ENCODE measurements at places on chromosomes 7 and 10.
A peak's percentile ranks its signal among the peaks of the same experiment; 100 is the strongest.

- DNase-seq = no peak
Observed at GRCh38 chr10:21624951-21625350, 90.9 kb downstream of the MLLT10 start.

- DNase-seq = no peak
Observed at GRCh38 chr7:134186801-134187200, 59.7 kb downstream of the LRGUK start.

GRCh38 chr7:11120675-11121220 lies 147.1 kb downstream of the PHF14 start:
- DNase-seq = no peak

GRCh38 chr10:93064874-93065660 lies 4.5 kb downstream of the CYP26C1 start:
- DNase-seq = no peak

- DNase-seq = no peak
Observed at GRCh38 chr7:79702116-79702515, 248.6 kb upstream of the MAGI2 start.

GRCh38 chr7:4145576-4145975 lies 536.5 kb upstream of the FOXK1 start:
- DNase-seq = no peak

GRCh38 chr10:5871596-5871995 lies 18.1 kb downstream of the ANKRD16 start:
- DNase-seq = no peak

GRCh38 chr10:43689955-43690771 lies 41.5 kb upstream of the ZNF32 start:
- DNase-seq = peak; percentile 71

DNA sequence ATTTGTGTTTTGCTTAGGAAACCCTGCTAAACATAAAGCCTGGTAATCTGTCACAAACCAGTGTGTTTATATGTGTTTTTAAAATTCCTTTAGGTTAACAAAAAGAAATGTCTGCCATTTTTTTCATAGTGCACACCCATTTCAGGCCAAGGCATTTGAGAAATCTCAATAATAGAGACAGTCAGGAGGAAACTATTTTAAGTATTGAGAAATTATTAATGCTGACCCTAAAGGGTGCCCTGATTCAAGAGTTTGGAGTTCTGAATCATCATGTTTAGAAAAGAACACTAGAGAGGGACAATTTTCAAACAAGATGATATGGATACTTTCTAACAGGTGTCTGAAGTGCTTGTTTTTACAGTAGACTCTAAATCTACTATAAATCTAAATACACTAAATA lies 28.7 kb downstream of the MALRD1 start:
- no peak for DNase-seq

DNA sequence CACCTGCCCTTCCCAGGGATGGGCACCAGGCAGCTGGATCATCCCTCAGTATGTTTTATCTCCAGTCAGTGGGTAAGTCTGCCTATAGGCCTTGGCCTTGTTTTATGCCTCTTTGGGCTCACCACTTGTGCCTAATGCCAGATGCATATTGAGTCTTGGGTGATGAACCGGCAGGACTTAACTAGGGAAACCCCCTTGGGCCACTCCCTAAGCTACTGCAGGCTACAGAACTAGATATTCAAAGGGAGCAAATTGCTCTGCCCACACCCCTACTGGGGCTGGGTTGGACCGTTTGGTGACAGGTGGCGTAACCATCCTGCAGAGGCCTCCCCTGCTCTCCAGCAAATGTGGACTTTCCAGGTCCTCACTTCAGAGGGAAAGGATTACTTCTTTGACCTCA lies 115.7 kb upstream of the GDF10 start:
- DNase-seq = no peak

DNA sequence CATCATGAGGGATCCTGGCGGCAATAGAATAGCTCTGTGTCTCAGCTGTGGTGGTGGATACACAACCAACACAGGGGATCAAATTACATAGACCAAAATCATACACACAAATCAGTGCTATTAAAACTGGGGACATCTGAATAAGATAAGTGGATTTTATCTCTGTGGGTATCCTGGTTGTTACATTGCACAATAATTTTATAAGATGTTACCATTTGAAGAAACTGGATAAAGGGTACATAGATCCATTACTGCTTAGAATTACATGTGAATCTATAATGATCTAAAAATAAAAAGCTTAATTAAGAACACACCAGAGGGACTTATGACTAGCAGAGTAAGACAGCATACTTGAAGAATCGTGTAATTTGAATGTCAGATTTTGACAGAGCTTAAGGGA lies 8.2 kb upstream of the FAM3C start:
- no peak for DNase-seq

DNA sequence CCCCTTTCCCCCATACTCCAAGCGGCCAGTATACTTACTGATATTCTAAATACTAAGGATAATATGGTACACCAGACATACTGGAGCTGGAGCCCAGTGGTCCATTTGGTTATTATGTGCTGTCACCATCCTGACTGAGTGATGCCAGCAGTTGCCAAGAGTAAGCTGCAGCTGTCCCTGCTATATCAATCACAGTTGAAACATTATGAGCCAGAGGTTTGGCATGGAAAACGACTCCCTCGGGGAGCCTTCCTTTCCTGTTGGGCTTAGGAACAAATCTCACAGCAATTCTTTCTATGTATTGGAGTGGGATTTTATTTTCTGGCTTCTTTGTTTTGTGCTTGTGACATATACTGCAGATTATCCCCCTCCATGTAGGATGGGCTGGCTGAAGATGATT lies 32.6 kb downstream of the STRIP2 start:
- DNase-seq = no peak

- DNase-seq = no peak
Observed at GRCh38 chr10:89655722-89656121, 10.7 kb upstream of the PANK1 start.

DNA sequence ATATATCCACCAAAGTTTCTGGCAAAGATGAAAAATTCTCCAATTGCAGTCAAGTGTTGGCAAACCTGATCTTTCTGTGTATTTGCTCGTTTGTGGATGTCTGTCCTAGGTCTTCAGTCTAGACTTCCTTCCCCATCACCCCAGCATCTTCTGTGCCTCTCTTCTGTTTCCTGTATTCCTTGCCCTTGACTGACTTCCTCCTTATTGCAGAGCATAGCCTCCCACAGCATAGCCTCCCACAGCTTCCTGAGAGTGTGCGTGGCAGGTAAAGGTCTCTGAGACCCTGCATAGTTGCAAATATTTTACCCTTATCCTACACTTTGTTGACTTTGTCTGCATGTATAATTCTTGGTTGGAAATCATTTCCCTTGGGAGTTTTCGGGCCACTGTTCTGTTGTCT lies 18.4 kb downstream of the SLC18A2 start:
- no peak for DNase-seq

- no peak for DNase-seq
Observed at GRCh38 chr7:45919993-45920459, 1.0 kb downstream of the IGFBP3 start.

GRCh38 chr7:133723044-133723443 lies 404.1 kb upstream of the LRGUK start:
- no peak for DNase-seq

DNA sequence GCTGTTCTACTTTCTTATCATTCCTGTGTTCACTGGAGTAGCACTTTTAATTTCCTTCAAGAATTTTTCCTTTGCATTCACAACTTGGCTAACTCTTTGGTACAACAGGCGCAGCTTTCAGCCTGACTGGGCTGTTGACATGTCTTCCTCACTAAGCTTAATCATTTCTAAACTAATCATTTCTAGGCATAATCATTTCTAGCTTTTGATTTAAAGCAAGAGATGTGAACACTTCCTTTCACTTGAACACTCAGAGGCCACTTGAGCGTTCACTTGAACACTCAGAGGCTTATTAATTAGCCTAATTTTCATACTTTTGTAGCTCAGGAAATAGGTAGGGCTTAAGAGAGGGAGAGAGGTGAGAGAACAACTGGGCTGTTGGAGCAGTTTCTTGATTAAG lies 15.9 kb downstream of the C10orf90 start:
- DNase-seq = no peak

- DNase-seq = no peak
Observed at GRCh38 chr7:130490888-130491804, 739 bp upstream of the MEST start.

GRCh38 chr10:97018251-97019212 lies 167.2 kb downstream of the SLIT1 start:
- no peak for DNase-seq

- no peak for DNase-seq
Observed at GRCh38 chr10:128952856-128953255, 514.2 kb upstream of the MGMT start.

DNA sequence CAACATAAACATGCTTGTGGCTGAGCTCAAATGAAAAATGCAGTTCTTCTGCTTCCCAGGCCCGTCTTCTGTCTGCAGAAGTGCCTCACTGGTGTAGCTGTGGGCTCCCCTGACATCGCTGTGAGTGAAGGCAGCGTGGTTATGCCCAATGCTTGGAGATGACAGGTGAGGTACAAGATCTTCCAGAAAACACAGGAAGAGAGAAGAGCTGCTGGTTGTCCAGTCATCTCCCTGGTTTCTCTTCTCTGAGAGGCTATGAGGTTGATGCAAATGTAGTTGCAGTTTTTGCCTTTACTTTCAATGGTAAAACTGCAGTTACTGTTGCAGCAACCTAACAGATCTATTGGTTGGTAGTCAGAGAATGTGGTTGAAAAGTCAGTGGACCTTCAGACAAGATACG lies 223.6 kb downstream of the GATA3 start:
- no peak for DNase-seq

- no peak for DNase-seq
Observed at GRCh38 chr7:75559355-75559975, 67.3 kb downstream of the SPDYE5 start.

DNA sequence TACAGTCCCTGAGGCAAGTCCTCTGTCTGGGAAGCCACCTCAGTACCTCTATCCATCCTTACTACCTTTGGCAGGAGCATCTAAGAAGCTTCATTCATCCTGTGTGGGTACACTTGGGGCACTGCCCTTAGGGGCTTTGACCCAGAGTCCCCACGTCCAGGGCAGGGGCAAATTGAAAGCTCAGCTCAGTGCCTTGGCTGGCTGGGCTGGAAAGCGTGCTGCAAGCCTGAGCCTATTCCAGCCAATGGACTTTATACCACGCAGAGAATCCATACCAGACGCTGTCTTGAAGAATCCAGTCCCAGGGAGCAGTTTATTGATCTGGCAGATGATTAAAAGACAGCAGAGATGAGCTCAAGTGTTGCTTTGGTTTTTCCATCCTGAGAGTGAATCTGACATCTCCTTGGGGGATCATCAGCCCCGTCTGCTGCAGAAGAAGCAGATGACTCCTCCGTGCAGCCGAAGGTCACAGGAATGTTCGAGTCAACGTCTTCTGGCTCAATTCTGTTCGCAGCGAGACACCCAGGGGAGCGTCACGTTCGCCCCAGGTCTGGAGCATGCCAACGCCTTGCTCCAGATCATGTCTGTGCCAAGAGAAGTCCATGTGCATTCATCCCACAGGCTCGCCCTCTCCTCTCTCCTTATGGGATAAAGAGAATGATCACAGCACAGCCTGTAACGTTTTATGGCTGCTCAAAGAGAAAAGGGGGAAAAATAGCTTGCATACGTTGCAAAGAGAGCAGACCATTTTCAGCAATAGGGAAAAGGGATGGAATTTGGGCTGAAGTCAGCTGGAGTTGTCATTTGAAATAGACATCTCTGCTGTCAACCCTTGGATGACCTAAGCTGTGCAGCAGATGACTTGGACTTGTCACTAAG lies 35.8 kb upstream of the LYZL1 start:
- no peak for DNase-seq

DNA sequence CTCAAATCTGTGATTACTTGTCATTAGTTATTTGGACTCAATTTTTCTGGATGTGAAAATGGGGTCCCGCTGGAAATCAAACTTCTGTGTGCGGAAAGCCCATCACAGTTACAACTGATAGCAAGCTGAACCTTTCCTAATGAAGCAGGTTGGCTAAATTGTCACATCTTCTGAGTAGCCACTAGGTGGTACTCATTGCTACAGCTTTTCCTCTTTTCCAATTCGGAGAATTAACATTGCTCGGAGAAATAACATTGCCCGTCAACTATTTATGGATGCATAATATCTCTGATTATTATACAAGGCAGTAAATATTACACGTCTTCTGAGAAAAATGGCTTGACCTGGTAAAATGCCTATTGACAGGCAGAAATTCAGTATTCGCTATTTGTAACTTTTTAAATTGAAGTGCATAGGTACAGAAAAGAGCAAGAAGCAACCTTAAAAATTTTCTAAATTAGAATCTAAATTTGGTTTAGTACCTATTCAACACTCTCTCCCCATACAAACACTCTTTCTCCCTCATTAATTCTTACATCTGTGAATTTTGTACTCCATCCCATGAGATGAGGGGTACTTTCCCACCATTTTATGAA lies 17.3 kb upstream of the BLOC1S2 start:
- DNase-seq = no peak

GRCh38 chr7:132815696-132816311 lies 239.5 kb upstream of the PLXNA4 start:
- DNase-seq = no peak

- DNase-seq = no peak
Observed at GRCh38 chr7:154777489-154777888, 225.4 kb downstream of the PAXIP1 start.

GRCh38 chr7:110762546-110763225 lies 328.2 kb upstream of the LRRN3 start:
- DNase-seq = no peak

GRCh38 chr10:78331391-78331922 lies 297.8 kb downstream of the RPS24 start:
- DNase-seq = no peak

GRCh38 chr7:30710669-30711068 lies 28.4 kb upstream of the CRHR2 start:
- DNase-seq = no peak

DNA sequence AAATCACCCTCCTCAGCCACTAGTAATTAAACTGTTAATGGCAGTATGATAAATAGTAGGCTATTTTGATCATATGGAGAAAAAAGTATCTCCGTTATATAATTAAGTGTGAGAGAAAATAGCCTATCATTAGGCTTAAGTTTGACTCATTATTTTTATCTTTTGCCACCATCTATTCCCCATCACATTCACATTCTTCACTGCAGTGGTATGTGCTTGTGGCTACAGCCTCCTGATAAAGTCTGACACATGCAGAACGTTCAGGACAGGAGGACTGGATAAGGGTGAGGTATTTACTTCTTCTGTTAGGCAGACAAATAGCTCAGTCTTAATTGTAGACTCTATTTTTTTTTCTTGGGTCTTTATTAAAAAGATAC lies 5.8 kb downstream of the NEBL start:
- no peak for DNase-seq

GRCh38 chr10:47039562-47039913 lies 128.3 kb downstream of the PTPN20 start:
- no peak for DNase-seq

GRCh38 chr7:36208997-36209813 lies 56.2 kb downstream of the EEPD1 start:
- DNase-seq = no peak

- no peak for DNase-seq
Observed at GRCh38 chr10:79186486-79187120, 117.8 kb downstream of the ZMIZ1 start.

DNA sequence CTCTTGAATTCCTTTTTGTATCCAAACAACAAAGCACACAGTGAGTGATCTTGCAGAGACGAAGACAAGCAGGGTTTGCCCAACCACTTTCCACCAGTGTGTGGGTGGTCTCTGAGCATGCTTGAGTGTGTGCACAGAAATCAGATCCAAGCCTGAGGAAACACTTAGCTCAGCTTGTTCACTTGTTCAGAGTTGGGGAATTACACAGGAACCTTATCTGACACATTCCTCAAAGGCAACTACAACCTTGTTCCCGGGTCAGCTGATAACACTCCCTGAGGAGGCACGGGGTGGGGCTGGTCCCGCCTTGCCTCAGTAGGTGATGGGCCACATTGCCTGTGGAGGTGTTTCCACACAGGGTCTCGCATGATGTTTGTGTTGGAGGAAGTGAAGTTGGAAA lies 216.9 kb downstream of the DYNC1I1 start:
- DNase-seq = no peak

All from stimulated activated CD4-positive, alpha-beta T cell treated with anti-CD3 and anti-CD28 coated beads, TNF-alpha, amount 100 ng/mL, for 48 hours (primary cell).